Aorta (tissue), 5 donors: ENCODE measurements at places on chromosomes 5 and 9. TPM values are rescaled to one million over a fixed set of nuclear protein-coding genes. Genes with fewer than 3 reads are reported as not detected.

DNA sequence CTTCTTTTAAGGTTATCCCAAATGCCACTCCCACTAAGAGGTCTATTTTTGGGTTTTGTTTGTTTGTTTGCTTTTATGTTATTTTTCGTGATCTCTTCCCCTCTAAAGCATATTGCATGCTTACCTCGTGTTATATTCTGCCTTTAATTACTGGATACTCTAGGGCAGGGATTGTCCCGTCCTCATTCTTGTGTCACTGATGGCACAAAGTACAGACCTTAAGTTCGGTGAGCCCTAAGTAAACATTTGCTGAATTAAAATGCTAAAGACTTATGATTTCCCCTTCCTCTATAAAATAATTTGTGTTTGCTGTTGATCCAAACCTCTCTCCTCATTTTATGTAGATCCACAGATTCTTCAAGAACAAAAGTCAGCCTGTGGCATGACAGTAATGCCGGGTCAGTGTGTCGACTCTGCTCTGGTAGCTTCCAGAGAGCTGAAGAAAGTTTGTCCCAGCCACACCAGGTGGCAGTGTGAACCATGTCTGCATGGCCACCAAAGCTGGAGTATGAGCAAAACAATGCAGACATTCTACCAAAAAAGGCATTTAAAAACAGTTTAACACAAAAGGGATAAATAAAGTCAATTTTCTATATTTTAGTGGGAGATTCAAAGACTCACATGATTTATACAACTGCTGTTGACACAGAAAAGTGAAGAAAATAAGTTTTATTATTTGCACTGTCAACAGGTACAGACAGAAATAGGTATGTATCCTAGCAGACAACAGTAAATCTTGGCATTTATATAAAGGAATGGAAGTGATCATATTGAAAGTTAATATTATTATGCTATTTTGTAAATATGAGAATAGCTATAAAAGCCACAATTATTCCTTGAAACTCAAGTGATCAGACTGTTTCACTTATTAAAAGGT lies 17.9 kb upstream of the POC5 start:
- DNase-seq = no peak

Gene IGIP
- 26.5 TPM for total RNA-seq

Gene C5orf58
- total RNA-seq = not detected

Gene ZNF462
- total RNA-seq = 15.1 TPM
